ENCODE measurements at places on chromosomes 1 and 21. TPM values are rescaled to one million over a fixed set of nuclear protein-coding genes. Genes with fewer than 3 reads are reported as not detected.

PPFIA4 gene
- total RNA-seq = 16.3 TPM

ADAMTS5 gene
- total RNA-seq = 10.9 TPM

GJA9 gene
- total RNA-seq = not detected

FCN3 gene
- 21.1 TPM for total RNA-seq

TRABD2B gene
- total RNA-seq = 3.1 TPM

KCNA3 gene
- total RNA-seq = 1.9 TPM

EPHB2 gene
- total RNA-seq = 2.6 TPM

KRTAP24-1 gene
- not detected for total RNA-seq

RGS13 gene
- not detected for total RNA-seq

SERTAD4 gene
- 6.5 TPM for total RNA-seq

SPRR2G gene
- total RNA-seq = not detected

NPPB gene
- total RNA-seq = 10,488 TPM

CDCA8 gene
- total RNA-seq = 0.48 TPM

C8B gene
- total RNA-seq = not detected

CYP4Z1 gene
- total RNA-seq = not detected

HMGCS2 gene
- 43.8 TPM for total RNA-seq

KCNK2 gene
- total RNA-seq = not detected

SPRR2E gene
- not detected for total RNA-seq

HMCN1 gene
- 20.2 TPM for total RNA-seq

DPT gene
- 71.3 TPM for total RNA-seq

DNAI4 gene
- total RNA-seq = 10.3 TPM

BTG2 gene
- 132 TPM for total RNA-seq

TEDDM1 gene
- not detected for total RNA-seq

HSD3B1 gene
- not detected for total RNA-seq

STUM gene
- 0.70 TPM for total RNA-seq

ARHGEF19 gene
- 4.8 TPM for total RNA-seq

LAD1 gene
- 1.4 TPM for total RNA-seq

GCLM gene
- total RNA-seq = 7.5 TPM

CHI3L1 gene
- total RNA-seq = 9.4 TPM

METTL18 gene
- 5.7 TPM for total RNA-seq

PRKAA2 gene
- total RNA-seq = 98.7 TPM

SCNM1 gene
- total RNA-seq = 14.7 TPM

PAQR6 gene
- not detected for total RNA-seq

CSTB gene
- 8.4 TPM for total RNA-seq

PTGS2 gene
- 1.9 TPM for total RNA-seq

ACAP3 gene
- 19.5 TPM for total RNA-seq

RIPK4 gene
- 3.5 TPM for total RNA-seq

PDC gene
- total RNA-seq = not detected

APCS gene
- not detected for total RNA-seq

TMOD4 gene
- total RNA-seq = not detected

AGT gene
- total RNA-seq = 152 TPM

S100A7 gene
- not detected for total RNA-seq

LYPD8 gene
- total RNA-seq = not detected

DNAJC6 gene
- 17.3 TPM for total RNA-seq
